ENCODE measurements at places on chromosomes 5 and 9.

GRCh38 chr9:28120184-28120583 is 546.9 kb upstream of the C9orf72 start:
- no peak for DNase-seq

DNA sequence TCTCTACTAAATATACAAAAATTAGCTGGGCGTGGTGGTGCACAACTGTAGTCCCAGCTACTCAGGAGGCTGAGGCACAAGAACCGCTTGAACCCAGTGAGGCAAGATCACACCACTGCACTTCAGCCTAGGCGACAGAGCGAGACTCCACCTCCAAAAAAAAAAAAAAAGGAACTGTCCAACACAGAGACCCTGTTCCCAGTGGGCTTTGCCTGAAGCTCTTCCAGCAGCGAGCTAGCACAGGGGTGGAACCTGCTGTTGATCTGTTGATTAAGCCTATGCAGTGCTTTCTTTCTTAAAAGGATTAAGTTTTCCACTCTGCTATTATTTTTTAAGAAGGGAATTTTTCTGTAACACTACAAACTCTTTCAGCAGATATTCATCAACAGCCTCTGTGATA is 171.0 kb upstream of the TUT7 start:
- no peak for DNase-seq

- DNase-seq: no peak
Measured at GRCh38 chr9:27688954-27689353, 115.7 kb upstream of the C9orf72 start.

GRCh38 chr5:68240202-68240601 is 24.6 kb downstream of the PIK3R1 start:
- no peak for DNase-seq

DNA sequence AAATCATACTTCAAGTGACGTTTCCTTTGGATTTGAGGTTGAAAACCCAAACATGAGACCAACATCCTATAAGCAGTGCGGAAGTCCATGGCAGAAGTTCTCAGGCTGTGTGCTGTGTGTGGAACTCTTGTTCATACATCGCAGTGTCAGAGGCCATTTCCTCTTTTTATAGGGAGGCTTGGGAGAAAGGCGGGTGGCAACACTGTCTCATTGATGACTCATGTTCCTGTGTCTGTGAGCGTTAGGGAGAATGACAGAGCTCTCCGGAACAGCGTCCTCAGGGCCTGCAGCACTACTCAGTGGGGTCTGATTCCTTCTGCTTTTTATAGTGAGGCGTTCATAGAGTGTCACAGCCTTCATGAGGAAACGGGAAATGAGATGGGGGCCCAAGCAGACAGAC is 98.8 kb upstream of the BASP1 start:
- no peak for DNase-seq

DNA sequence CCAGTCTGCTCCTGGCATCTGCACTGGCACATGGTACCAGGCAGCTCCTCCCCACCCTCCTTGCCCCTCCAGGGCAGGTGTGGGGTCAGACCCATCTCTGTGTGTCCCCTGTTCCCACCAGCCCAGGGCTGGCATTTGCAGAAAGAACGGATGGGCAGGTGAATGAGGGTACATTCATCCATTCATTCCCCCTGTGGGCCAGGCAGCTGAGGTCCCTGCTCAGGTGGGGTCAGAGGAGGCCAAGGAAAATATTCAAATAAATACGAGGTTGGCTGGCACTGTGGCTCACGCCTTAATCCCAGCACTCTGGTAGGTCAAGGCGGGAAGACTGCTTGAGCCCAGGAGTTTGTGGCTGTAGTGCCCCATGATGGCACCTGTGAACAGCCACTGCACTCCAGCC is 25.0 kb upstream of the PHYKPL start:
- no peak for DNase-seq

DNA sequence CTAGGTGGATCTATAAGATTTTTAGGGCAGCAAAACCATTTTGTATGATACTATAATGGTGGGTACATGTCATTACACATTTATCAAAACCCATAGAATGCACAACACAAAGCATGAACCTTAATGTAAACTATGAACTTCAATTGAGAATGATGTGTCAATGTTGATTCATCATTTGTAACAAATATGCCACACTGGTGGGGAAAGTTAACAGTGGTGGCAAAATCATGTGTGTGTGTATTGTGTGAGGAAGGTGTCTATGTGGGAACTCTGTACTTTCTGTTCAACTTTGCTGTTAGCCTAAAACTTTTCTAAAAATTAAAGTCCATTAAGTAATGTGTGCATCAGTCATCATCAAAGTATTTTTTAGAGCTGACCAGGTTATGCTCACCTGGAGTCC is 38.9 kb downstream of the HAVCR1 start:
- no peak for DNase-seq

GRCh38 chr5:173509060-173509459 is 107.4 kb downstream of the BOD1 start:
- DNase-seq: no peak

- no peak for DNase-seq
Measured at GRCh38 chr5:14241141-14241540, 98.0 kb downstream of the TRIO start.

DNA sequence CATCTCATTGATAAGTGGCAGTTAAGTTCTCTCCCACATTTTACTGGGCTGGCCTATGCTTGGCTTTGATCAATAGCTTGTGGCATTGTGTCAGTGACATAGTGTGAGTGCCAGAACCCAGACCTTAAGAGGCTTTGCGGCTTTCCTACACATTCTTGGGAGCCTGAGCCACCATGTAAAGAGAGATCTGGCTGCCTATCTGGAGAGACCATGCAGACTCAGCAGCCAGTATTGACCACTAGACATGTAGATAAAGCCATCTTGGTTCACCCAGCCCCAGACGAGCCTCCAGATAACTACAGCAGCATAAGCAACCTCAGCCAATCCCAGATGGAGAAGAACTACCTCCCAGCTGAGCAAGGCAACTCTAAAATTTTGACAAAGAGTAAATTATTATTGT is 28.6 kb downstream of the C9orf153 start:
- DNase-seq: no peak

DNA sequence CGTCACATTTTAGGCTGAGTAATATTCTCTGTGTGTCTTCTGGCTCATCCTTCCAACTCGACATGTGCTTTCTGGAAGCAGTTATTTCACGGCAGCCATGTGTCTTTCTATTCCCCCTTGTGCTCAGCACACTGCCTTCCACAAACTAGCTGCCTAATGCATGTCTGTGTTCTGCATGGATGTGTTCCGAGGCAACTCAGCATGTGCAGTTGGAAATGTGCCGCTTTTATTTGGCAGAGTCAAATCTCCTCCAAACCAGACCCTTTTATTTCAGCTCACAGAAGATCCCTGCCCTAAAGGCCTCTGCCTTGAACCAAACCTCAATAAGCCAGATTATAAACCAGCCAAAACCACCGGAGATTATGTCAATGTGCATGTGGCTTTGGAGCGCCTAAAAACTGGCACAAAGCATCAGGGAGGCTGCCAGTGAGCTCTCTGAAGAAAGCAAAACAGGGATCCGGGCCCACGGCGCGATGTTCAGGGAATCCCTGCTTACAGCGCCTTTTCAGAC is 360.2 kb downstream of the DEPDC1B start:
- DNase-seq: no peak

DNA sequence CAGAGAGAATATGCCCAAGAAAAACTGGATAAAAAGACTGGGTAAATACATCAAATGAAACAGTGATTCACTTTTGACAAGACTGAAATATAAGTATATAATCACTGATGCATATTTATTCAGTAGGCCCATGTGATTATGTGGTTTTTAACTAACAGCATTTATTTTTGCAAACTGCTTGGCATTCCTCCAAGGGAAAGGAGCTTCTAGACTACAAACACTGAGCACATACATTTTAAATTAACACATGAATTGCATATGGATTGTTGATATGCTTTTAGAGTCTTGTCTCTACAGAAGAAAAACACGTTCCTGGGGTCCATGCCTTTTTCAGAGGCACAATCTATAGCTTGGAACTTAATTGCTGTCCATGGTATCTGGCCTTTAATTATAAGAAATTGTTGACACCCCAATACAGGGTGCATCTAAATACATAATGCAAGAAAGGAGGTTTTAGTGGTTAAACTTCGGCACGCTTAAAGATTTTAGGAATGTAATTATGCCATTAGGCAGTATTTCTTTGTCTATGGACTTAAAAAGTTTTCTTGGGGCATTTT is 6.9 kb upstream of the MEIKIN start:
- DNase-seq: no peak

DNA sequence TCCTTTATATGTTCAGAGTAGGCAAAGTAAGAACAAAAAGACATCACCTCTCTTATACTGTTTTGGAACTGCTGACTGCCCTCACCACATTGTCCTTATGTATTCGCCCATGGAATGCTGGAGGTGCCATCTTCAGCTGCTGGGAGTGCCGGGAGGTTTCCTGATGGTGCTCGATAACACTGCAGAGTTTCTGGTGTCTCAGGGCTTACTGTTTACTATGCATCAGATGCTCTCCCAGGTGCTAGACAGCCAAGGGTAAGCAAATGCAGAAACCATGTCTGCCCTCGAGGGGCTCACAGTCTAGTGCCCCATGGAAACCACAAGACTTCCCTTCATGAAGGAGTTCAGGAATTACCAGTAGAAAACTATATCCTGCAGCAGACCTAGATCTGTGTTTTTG is 70.1 kb upstream of the SMIM23 start:
- no peak for DNase-seq

DNA sequence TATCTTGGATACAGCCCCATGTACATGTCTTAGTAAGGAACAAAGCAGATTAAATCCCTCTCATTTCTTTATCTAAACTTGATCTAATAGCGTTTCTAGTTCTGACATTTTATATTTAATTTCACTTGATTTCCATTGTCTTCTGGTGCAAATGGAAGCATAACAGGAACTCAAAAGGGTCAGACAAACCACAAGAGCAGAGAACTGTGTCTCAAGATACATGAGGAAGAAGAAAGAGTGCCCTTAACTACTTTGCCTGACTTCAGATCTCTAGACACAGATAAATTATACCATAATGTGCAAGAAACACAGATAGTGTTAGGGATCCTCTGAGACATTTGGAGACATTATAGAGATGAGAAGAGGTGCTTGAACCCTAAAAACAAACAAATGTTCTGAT is 20.7 kb upstream of the STX17 start:
- no peak for DNase-seq

DNA sequence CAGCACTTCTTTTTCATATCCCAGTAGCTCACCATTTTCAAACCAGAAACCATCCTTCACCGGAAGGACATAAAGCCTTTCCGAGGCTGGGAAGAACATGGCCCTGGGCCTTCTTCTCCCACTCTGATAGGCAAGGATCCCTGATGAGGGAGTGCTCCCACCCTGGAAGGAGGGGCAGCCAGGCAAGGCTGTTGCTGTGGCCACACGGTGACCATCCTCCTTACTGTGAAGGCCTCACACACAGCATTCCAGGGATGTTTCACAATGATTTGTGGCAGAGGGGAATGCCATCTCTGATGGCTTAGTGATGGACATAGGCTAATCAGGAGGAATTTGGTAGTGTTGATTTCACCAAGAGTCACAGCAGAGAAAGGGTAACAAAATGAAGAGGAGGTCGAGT is 130.7 kb downstream of the ADAMTS12 start:
- no peak for DNase-seq

GRCh38 chr5:168215646-168216045 is 75.8 kb upstream of the WWC1 start:
- no peak for DNase-seq

DNA sequence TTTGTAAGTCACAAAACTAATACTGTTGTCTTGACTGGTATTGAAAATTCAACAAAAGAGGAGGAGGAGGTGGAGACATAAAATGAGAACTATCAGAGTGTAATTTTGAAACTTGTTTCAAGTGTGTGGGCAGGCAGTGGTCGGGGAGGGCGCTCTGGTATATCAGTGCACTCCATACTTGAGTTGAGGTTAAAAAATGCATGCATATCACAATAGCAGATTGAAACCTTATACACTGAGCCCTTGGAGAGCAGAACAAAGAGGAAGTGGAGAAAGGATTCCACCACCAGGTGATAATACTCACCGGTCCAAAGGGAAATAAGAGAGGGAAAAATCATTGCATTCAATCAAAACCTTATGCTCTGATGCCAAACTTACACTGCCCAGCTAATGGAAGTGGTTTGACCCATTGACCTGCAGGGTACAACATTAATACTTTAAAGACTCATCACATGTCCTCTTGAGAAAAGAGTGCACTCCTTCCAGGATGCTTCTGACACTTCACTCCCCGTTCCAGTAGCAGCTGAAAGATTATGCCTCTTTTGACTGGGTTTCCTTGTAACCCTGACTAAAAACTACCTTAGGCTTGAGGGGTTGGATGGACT is 79.5 kb upstream of the FAM169A start:
- no peak for DNase-seq

- DNase-seq: no peak
Measured at GRCh38 chr9:88056876-88057275, 81.4 kb downstream of the SPATA31C2 start.

GRCh38 chr9:136059851-136060670 is 35.0 kb downstream of the NACC2 start:
- DNase-seq: no peak

- peak; percentile 35 for DNase-seq
Measured at GRCh38 chr5:6583049-6583880, 49.6 kb downstream of the NSUN2 start.

GRCh38 chr9:86605303-86605702 is 251.1 kb upstream of the TUT7 start:
- no peak for DNase-seq

DNA sequence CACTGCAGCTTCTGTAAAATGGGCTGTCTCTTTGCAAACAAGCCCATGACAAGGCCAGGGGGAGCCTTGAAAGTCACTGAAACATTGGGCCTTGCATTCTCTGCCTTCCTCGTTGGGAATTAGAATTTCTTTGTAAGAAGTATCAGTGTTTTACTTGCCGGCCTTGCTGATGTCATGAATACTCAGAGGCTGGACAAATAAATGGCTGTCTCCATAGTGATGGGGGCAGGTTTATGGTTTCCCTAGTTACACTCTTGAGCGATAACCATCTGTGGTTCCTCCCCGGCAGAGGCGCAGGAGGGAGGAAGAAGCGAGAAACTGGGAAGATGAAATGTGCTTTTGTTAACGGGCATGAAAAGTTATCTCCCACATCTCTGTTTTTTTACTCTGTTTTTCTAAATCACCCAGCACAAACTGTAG is 272.7 kb upstream of the PANK3 start:
- DNase-seq: peak; percentile 9

- peak; percentile 24 for DNase-seq
Measured at GRCh38 chr5:16618138-16618897, 1.5 kb upstream of the RETREG1 start.

DNA sequence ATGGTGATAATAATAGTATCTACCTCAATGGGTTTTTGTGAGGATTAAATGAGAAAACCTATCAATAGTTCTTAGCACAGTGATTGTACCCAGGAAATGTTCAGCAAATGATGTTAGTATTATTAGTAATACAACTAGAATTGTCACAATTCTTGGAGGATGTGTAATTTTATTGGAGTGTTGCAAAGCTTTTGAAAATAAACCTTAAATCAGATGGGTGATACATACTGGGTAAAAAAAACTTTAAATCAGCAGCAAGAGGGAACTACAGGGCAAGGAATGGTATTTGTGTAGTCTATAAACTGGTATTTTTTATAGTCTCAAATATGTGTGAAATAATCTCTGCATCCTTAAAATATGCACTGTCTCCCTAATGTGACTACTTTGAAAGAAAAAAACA is 371.6 kb downstream of the PIK3R1 start:
- no peak for DNase-seq
